ENCODE measurements at places on chromosomes 5 and 9.
A peak's percentile ranks its signal among the peaks of the same experiment; 100 is the strongest.

GRCh38 chr5:76503929-76504328 lies 100.8 kb downstream of the IQGAP2 start:
- no peak for DNase-seq

GRCh38 chr5:124650951-124651662 lies 95.3 kb downstream of the ZNF608 start:
- no peak for DNase-seq

DNA sequence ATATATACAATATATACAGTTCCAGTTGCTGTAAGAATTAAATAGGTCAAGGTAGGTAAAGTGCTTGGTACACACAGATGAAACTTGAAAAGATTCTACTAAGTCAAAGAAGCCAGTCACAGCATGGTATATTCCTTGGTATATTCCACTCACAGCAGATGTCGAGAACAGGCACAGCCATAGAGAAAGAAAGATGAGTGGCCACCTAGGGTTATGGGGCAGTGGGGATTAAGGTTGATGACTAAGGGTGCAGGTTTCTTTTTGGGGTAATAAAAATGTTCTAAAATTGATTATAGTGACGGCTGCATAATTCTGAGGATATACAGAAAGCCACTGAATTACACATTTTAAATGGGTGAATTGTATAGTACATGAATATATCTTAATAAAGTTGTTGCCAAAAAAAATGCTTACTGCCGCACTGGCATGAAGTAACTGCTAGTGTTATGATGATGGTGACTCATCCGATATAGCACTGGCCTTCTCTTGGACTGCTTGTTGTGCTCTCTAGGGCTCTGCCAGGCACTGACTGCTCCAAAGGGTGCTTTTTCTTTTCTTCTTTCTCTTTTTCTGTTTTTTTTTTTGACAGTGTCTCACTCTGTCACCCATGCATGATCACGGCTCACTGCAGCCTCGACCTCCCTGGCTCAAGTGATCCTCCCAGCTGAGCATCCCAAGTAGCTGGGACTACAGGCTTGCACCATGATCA lies 23.5 kb downstream of the TBC1D2 start:
- DNase-seq, result no peak

- no peak for DNase-seq
Measured at GRCh38 chr5:141799507-141800167, 78.6 kb downstream of the PCDH1 start.

DNA sequence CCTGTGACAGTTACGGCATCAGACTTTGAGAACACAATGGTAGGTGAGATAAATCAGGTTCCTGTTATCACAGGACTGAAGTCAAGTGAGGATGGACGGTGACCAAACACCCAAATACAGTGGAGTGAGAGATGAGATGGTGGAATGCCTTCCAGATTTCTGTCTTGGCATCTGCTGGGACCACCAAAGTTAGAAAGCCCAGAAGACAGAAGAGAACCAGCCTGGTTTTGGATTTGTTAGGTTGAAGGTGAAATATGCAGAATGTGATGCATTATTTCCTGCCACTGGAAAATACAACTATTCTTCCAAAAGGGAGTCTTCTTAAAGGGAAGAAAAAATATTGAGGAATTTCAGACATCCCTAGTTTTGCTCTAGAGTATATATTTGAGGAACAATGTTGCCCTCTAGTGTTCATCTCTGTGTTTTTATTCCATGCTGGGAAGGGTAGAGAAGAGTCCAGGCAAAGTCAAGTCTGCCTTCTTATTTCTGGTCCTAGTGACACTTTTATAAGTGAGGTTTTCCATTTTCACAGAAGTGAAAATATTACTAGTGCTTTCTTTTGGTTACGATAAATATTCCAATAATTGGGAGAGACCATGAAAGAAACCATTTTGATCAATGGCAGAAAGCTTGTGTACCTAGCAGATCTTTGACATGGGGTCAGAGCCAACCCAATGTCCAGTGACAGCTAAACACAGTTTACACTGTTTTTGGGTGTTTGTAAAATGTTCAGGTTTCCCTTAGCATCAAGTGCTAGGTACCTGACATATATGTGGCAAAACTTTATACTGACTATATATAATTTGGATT lies 142.3 kb upstream of the ANKH start:
- DNase-seq, result peak; percentile 25

GRCh38 chr5:15700373-15700772 lies 200.4 kb downstream of the FBXL7 start:
- no peak for DNase-seq

Measured in CD4-positive, alpha-beta T cell treated with Interleukin-6 at 100 ng/mL for 8 hours (primary cell).